ENCODE measurements at places on chromosomes 4 and X.

DNA sequence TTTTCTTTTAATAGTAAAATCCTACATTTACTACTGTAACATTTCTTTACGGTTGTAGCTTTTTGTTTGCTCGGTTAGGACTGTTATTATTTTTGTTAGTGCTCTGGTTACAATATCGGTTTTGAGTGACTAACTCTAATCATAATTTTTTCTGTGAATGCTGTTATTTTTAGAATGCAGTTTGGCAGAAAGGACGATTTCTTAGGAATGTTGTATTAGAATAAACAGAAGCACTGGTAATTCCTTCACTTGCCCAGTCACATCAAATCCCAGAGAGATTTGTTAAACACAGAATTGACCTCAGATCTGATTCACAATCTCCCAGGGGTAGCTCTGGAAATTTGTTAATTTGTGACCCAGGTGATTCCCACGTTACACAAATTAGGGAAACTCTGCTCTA lies 21.7 kb downstream of the DDIT4L start:
- DNase-seq, result no peak

GRCh38 chr4:101211146-101211553 lies 136.2 kb downstream of the PPP3CA start:
- no peak for DNase-seq

GRCh38 chr4:146368209-146368608 lies 153.5 kb downstream of the SLC10A7 start:
- no peak for DNase-seq

- no peak for DNase-seq
Measured at GRCh38 chrX:129842510-129843208, 1.0 kb downstream of the ZDHHC9 start.

- DNase-seq, result no peak
Measured at GRCh38 chr4:83231620-83232076, 53.0 kb downstream of the COQ2 start.

DNA sequence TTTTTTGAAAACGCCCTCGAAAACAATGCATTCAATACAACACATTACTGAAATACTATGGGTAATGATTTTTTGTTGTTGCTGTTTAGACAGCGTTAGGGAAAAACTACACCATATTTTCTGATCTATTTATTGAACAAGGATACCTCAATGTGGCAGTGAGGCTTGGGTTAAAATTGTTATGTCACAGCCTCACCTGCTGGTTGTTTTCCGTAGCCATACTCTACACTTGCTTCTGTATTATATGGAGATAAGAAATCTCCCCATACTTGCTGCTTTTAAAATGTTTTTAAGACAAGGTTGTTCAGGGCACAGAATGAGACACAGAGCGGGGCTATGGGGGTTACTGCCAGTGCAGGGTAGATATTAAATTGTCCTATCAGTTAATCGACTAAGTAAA lies 221.6 kb upstream of the FTHL17 start:
- DNase-seq, result no peak

- no peak for DNase-seq
Measured at GRCh38 chr4:119585771-119586170, 42.8 kb downstream of the PDE5A start.

GRCh38 chrX:15985937-15986336 lies 131.3 kb upstream of the AP1S2 start:
- DNase-seq, result no peak
